Hematopoietic multipotent progenitor cell (in vitro differentiated cells): ENCODE measurements at places on chromosomes 3 and 15.

DNA sequence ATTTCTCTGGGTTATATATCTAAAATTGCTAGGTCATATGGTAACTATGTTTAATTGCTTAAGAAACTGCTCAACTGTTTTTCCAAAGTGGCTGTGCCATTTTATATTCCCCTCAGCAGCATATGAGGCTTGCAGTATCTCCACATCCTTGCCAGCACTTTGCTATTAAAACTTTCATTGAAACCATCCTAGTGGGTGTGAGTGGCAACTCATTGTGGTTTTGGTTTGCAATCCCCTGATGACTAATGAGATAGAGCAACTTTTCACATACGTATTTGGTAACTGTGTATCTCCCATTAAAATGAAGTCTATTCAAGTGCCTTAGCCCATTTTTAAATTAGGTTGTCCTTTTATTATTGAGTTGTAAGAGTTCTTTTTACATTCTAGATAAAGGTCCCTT lies 17.3 kb downstream of the KPNA1 start:
- DNase-seq, result peak; percentile 70

GRCh38 chr3:21517184-21517583 lies 233.8 kb downstream of the ZNF385D start:
- no peak for DNase-seq

DNA sequence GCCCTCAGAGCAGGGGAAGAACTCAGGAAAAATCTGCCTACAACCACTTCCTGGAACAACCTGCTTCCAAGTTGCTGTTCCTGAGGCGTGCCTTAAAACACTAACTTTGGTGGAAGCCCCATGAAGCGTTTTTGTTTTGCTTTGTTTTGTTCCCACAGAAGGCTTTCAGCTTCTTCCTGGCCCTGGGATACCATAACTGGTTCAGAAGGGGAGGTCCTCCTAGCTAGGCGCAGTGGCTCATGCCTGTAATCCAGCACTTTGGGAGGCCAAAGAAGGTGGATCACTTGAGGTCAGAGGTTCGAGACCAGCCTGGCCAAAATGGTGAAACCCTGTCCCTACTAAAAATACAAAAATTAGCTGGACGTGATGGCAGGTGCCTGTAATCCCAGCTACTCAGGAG lies 1.2 kb upstream of the IP6K1 start:
- DNase-seq, result no peak

DNA sequence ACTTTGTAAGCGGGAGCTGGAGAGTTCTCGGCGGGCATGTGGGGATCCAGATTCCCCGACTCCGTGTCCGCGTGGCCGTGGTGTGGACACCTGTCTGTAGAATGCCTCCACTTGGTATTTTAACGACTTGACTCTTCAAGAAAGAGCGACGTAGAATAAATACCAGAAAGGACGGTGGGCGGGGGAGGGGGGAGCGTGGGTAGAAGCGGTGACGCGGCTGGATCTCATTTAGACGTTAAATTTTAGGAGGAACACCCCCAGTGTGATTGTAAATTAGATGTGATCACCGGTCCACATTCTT lies 620 bp upstream of the PYGO1 start:
- no peak for DNase-seq
